ENCODE measurements at places on chromosomes 13 and 19. TPM values are rescaled to one million over a fixed set of nuclear protein-coding genes. Genes with fewer than 3 reads are reported as not detected.

GRCh38 chr13:44294876-44295275 lies 78.7 kb upstream of the SERP2 start:
- no peaks in the 10 kb centered on the region for H3K36me3 ChIP-seq
- no peak for DNase-seq
- no peak overlapping the region for H3K27ac ChIP-seq
- no peaks in the 10 kb centered on the region for H3K4me1 ChIP-seq
- no peak overlapping the region for H3K4me3 ChIP-seq

DNA sequence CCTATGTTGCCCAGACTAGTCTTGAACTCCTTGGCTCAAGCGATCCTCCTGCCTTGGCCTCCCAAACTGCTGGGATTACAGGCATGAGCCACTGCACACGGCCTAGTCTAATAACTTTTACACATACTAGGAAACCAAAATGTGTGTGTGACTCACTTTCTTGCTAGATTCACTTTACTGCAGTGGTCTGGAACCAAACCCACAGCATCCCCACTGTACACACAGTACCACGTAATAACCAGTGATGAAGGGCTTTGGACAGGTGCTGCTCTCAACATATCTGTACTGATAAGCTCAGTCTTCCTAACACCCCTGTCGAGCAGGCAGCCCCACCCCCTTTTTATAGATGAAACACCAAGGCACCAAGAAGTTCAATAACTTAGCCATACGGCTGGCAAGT lies 5.1 kb downstream of the DNMT1 start:
- H3K4me3 ChIP-seq = no peak overlapping the region
- no peaks in the 10 kb centered on the region for H3K4me1 ChIP-seq
- H3K36me3 ChIP-seq = peaks cover 2% of the 10 kb centered on the region
- no peak for DNase-seq
- no peak overlapping the region for H3K27ac ChIP-seq
- no peaks in the 10 kb centered on the region for H3K27me3 ChIP-seq

GRCh38 chr19:749811-750210 lies 1.1 kb upstream of the MISP start:
- no peak for DNase-seq
- H3K4me1 ChIP-seq = peaks cover 3% of the 10 kb centered on the region
- no peak overlapping the region for H3K27ac ChIP-seq
- H3K36me3 ChIP-seq = no peaks in the 10 kb centered on the region
- H3K4me3 ChIP-seq = no peak overlapping the region

Gene CABP5
- not detected for polyA plus RNA-seq
